ENCODE measurements at places on chromosomes 3 and 15. TPM values are rescaled to one million over a fixed set of nuclear protein-coding genes. Genes with fewer than 3 reads are reported as not detected.

Gene GPR15
- total RNA-seq: 10.5 TPM

Gene PPP1R14D
- not detected for total RNA-seq

Gene MFGE8
- total RNA-seq: 13.7 TPM

Gene KLF15
- 0.14 TPM for total RNA-seq

Gene GPR176
- total RNA-seq: 0.53 TPM

Gene LRRIQ4
- total RNA-seq: 0.16 TPM

Gene GOLGA8S
- total RNA-seq: 0.16 TPM

Gene INAFM2
- 17.9 TPM for total RNA-seq

Gene IRAK2
- 2.6 TPM for total RNA-seq

Gene SKIL
- 33.2 TPM for total RNA-seq

Gene ROBO2
- total RNA-seq: not detected

Gene TM4SF18
- total RNA-seq: not detected

Gene ACTC1
- total RNA-seq: not detected

Gene TNFSF10
- total RNA-seq: 54.8 TPM

Gene SYNPR
- total RNA-seq: not detected

Gene TMEM207
- total RNA-seq: not detected

Gene MRPL47
- 64.4 TPM for total RNA-seq

Gene TERC
- total RNA-seq: 9.8 TPM

Gene LXN
- total RNA-seq: 25.8 TPM

Gene CCR2
- total RNA-seq: 1.1 TPM

Gene CX3CR1
- total RNA-seq: 0.48 TPM
